ENCODE measurements at places on chromosomes 12 and 14.
A peak's percentile ranks its signal among the peaks of the same experiment; 100 is the strongest.

DNA sequence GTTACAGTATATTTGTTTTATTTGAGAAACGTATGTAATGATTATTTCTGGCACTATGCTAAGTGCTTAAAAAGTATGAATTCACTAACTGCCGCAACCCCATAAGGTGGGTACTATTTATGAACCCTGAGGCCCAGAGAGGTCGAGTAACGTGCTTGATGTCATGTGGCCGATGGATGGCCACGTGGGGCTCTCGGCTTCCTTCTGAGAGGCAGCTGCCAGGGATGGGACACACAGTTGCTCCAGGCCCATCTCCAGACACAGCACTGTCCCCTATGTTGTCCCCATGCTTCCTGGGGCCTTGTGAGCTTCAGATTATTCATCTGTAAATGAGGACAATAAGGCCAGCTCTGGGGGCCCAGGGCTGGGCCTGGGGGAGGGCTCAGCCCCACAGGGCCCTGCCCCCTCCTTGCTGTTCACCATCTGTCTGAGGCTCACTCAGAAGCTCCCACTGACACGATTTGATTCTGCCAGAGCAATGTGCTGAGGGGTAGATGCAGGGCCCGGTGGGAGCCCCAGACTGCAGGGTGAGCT, 115.0 kb downstream of the CALM1 start:
- DNase-seq, result no peak

- DNase-seq, result no peak
These were observed 17.1 kb downstream of the OTUB2 start for GRCh38 chr14:94043111-94043755.

- no peak for DNase-seq
These were observed 476.9 kb downstream of the LRIG3 start for GRCh38 chr12:58443273-58443980.

DNA sequence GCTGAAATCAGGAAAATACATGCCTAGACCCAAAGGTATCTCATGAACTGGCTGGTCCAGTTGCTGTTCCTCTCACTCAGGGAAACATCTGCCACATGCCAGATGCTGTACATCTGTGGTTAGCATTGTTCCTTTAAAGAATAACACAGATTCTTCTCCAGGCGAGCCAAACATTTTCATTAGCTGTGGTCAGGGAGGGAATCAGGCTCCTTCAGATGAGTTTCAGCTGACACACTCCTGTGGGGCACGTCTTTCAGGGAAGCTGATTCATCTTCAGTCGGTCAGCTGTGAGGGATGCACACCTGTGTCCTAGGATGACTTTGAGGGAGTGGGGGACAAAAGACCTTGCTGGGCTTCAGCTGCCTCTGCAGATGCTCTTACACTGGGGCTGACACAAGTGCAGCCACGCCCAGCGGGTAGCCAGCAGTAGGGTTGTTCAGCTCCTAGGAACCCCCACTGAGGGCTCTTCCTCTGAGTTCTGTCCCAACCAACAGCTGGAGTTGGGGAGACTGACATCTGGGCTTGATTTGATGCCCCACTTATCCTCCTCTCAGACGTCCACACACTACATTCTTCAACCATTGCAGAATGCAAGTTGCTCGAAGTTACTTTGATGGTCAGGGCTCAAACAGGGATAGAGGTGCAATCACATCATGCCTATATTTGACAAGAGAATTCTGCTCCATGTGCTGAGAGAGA, 155.0 kb downstream of the NUAK1 start:
- peak; percentile 44 for DNase-seq

- DNase-seq, result no peak
These were observed 181.1 kb upstream of the STXBP6 start for GRCh38 chr14:25231004-25231403.

DNA sequence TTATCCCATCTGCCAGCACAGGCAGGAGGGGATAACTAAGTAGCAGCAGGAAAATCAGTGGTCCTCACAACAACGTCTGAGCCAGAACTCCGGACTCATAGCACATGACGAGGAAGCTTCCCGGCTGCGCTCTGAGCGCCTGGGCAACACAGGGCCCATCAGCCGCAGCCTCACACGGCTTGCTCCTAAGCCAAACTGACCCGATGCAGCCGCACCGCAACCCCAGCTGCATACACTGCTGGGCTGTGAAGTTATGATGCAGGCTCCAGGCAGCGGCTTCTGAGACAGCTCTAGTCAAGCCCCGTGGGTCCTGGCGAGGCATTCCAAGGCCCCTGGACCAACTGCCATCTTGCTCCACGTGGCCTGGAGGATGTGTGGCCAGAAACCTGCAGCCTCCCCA, 28.1 kb downstream of the ZFYVE21 start:
- no peak for DNase-seq

DNA sequence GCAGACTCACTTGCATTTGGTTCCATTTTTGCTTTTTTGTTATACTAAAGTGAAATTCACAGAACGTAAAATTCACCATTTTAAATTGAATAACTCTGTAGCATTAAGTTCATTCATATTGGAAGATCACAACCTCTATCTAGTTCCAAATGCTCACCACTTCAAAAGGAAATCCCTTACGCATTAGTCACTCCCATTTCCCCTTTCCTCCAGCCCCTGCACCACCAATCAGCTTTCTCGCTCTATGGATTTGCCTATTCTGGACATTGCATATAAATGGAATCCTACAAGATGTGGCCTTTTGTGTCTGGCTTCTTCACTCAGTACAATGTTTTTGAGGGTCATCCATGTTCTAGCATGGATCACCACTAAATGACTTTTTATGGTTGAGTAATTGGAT, 294.5 kb downstream of the KSR2 start:
- no peak for DNase-seq

- no peak for DNase-seq
These were observed 66.0 kb upstream of the ACTN1 start for GRCh38 chr14:69044965-69045555.

DNA sequence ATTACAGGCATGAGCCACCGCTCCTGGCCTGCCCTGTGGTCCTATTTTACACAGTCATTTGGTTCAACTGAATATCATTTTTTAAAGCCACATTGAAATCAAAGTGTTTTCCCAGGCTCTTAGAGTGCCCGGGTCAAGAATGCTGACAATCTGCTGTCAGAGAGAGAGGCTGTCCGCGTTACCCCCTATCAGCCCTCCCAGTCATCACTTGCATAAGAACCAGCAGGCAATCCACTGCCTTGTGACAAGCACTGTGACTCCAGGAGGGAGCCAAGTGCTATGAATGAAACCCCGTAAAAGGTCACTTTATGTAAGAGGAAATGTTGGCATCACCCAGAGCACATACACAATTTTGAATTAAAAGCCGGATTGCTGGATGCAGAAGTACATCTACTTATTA, 13.5 kb downstream of the PHLDA1 start:
- no peak for DNase-seq

DNA sequence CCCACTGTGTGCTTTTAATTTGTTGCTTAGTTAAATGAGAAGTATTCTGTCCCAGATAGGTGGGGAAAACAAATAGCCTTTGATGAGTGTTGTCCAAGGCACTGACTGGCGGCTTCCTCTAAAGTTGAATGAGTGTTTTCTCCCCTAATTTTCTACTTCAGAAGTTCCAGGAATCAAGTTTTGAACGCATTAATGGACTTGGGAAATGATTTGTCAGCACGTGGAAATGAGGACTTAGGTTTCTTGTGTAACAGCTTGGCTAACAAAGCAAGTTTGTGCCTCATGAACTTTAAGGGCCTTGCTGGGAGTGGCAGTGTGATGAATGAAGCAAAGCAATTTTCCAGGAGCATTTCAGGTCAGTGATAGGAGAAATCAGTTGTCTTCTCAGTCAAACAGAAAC, 56.9 kb downstream of the LIN52 start:
- no peak for DNase-seq

DNA sequence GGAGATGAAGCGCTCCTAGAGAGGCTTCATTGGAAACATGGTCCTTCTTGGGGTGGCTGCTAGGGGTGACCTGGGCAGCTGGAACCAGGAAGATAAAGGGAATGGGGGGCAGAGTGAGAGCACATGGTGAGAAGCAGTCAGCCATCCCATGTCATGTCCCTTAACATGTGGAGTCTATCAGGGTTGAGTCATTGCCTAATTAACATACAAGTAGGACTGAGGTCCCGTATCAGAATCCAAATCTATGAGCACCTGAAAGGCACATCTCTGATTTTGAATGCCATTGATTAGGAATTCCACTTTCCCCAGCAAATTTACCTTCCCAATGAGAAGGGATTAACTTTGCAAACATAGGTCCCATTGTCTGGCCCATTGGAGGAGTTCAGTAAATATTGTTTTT, 20.3 kb upstream of the PPP1R1A start:
- no peak for DNase-seq

GRCh38 chr12:104890476-104891096, 67.5 kb downstream of the SLC41A2 start:
- DNase-seq, result no peak

GRCh38 chr14:64938972-64939816, 3.4 kb downstream of the GPX2 start:
- no peak for DNase-seq

- DNase-seq, result no peak
These were observed 146.5 kb downstream of the MON2 start for GRCh38 chr12:62613081-62613480.

DNA sequence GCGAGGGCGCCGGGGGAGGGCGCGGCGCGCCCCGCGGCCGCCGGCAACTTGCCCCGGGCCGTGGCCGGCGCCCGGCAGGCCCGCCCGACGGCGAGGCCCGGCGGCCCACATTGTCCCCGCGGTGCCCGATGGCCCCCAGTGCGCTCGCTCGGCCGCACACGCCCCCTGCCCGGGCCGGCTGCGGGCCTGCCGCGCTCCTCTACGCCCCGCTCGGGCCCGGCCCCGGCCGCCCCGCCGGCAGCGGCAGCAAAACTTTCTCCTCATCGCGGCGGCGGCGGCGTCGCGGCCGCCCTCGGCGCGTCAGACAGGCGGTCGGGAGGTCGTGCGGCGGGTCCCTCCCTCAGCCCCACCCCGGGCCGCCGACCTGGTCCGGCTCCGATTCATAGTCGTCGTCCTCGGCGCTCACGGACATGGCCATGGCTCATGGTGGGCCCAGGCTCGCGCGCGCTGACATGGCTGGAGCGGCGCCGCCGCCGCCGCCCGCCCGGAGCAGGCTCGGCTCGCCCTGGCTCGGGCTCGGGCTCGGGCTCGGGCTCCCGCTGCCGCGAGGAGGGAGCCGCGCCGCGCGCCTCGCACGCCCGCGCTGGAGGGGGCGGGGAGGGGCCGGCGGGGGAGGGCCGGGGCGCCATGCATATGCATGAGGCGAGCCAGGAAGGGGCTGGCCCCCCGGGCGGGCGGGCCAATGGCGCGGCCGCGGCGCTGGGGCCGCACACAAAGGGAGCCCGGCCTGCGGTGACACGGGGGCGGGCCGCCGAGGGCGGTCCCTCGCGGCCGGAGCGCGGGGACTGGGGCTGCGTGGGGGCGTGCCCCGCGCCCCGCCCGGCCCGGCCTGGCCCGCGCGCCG, 67.1 kb downstream of the RNF34 start:
- peak; percentile 97 for DNase-seq

DNA sequence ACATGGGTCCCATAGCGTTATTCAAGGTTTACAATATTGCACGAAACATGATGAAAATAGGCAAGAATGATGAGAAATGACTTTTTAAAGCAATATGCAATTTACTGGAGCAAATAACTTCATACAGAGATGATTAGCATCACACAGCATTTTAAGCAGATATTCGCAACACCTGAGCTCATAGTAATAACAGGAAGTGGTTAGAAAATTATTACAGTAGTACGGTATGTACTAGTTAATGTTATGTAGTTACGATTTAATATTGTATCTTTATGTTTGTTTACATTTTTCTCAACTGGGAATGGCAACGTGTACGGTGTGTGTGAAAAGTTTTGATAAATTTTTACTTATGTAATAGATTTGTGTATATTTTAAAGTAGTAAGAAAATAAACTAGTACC, 102.6 kb downstream of the OSBPL8 start:
- DNase-seq, result no peak

- DNase-seq, result no peak
These were observed 98.0 kb downstream of the IRF2BPL start for GRCh38 chr14:76930549-76930948.

GRCh38 chr12:113896194-113896593, 69.9 kb downstream of the RBM19 start:
- no peak for DNase-seq

DNA sequence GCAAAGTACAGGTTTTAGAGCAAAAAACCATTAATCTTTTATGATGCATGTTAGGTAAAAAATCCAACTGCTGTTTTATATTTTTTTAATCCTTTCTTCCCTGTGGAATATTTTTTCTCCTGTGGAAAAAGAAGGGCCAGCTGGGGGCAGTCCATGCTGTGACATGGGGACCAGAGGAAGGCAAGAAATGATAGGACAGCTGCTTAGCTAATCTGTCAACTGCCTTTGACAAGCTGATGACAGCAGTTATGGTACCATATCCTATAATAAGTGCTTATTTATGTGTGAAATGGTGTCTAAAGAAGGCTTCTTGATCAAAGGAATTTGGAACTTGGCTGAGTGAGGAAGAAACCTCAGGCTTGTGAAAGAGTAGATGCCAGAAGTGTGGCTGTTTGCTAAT, 452.4 kb upstream of the NOVA1 start:
- no peak for DNase-seq

GRCh38 chr14:64698903-64699302, 5.3 kb upstream of the PLEKHG3 start:
- DNase-seq, result no peak

- DNase-seq, result no peak
These were observed 16.0 kb downstream of the ULK1 start for GRCh38 chr12:131910302-131911027.

- no peak for DNase-seq
These were observed 51.9 kb downstream of the ZFYVE26 start for GRCh38 chr14:67764496-67764895.

DNA sequence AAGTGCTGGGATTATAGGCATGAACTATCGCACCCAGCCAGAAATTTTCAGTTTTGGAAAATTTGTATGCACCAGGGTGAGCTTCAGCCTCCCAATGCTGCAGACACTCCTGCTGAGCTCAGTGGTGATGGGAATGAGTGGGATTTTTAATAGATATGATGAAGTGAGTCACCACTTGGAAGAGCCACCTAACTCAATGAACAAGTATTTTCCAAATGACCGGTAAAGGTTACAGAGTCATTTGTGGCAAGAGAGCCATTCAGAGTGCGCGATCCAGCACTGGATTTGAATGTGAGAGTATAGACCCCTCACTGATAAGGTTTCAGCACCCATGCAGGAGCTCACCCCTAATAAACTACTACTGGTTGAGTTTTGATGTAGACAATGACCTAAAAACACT, 100.7 kb downstream of the PPP2R5C start:
- no peak for DNase-seq

DNA sequence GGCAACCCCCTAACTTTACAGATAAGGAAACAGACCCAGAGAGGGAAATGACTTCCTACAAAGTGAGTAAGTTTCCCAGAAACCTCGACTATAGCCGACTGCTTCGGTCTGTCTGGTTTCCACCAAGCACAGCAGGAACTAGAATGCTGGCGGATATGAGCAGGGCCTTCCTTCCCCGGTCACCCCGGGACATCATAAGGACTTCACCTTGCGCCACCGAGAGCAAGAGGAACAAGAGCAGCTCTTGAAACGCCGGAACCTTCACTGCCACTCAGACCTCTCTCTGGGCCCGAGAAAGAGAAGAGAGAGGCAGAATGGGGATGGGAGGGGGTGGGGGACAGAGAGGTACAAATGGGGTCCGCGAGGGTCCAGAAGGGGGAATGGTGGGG, 29.4 kb upstream of the GPR68 start:
- DNase-seq, result no peak

All from AG08396 (cell line).